D721Med (cell line): ENCODE measurements at places on chromosomes 6 and 20.
A peak's percentile ranks its signal among the peaks of the same experiment; 100 is the strongest.

DNA sequence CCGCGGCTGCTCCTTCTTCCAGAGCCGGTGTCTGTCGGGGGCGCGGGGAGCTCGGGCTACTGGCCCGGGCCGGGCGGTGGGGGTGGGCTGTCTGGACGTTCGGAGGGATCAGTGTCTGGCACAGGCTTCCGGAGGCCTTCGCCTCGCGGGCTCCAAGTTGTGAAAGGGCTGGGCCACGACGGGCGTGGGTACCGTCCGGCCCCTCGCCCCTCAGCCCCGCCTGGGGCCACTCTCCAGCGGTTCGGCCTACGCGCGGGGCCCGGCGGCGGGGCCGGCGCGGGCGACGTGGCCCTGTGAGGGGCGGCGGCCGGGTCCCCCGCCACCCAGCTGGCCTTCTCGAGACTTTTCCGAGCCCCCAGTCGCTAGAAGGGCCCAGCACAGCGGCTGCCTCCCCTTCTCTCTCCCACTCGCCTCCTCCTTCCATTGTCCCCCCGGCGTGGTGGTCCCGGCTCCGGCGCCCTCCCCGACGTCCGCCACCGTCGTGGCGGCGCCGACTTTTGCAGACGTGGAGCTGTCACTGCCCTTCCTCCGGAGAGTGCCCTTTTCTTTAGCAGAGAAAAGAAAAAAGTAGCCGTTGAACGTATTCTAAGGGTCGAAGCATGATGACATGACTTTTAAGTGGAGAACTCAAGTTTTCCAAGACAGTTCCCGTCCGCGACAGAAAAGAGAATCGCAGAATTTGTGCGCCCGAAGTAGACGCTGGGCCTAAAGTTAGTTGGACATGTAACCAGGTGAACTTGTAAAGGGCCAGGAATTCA lies 571 bp downstream of the ITCH start:
- DNase-seq, result peak; percentile 32

DNA sequence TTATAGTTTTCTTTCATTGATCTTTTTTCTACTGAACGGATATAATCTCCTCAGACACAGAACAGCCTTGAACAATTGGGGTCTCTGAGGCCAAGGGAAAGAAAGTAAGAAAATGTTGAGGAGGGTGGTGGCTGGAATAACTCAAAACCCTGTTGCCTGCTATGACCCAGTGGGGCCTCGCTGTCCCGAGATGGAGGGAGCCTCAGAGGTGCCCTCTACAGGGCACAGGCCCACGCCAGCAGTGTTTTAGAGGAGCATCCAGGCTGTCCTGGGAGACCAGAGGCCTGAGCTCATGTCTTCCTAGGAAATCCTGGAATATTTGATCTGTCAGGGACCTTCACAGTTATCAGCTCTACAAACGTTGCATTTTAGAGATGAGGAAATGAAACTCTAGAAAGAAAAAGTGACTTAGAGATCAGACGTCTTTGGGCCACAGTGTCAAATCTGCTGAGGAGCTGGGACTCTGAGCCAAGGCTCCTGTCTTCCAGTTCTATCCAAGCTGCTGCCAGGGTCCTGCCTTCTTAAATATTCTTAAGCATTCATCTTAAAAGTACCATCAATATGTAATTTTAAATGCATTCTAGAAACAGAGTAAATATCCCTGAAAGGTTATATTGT lies 26.3 kb downstream of the ALDH5A1 start:
- no peak for DNase-seq

DNA sequence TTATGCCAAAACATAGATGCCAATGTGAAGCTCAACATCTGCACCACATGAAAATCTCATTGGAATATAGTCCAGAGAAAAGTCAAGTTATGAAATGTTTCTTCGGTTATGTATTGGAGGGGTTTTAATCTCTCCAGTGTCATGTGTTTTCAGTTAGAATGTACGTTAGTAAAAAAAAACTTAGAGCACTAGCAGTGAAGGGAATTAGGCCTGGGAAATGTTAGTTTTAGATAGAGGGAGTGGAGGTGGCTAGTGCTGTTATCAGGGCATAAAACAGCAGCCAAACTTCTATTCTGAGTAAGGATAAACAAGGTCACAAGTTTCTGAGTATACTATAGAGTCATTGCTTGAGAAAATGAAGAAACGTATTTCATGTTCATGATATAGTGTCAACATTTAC lies 42.9 kb downstream of the HDGFL1 start:
- no peak for DNase-seq

- DNase-seq, result no peak
Observed at GRCh38 chr6:37920667-37921066, 101.1 kb downstream of the ZFAND3 start.

- DNase-seq, result no peak
Observed at GRCh38 chr6:166361077-166361429, 18.7 kb upstream of the SFT2D1 start.

DNA sequence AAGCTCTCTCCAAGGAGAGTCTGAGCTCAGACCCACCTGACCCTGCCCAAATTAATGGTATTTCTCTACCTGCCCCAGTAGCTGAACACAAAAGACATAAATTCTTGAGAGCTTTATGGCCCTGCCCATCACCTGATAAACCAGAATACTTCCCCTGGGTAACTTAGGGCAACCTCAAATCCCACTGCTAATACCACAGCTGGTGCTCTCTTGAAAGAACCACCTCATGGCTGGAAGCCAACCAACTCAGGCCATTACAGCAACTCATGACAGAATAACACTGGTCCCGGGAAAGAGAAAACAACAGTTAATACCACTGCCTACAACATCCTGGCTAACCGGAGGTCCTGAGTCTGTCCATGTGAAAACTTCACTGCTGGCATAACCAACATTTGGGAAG lies 328.6 kb downstream of the NKAIN2 start:
- no peak for DNase-seq

DNA sequence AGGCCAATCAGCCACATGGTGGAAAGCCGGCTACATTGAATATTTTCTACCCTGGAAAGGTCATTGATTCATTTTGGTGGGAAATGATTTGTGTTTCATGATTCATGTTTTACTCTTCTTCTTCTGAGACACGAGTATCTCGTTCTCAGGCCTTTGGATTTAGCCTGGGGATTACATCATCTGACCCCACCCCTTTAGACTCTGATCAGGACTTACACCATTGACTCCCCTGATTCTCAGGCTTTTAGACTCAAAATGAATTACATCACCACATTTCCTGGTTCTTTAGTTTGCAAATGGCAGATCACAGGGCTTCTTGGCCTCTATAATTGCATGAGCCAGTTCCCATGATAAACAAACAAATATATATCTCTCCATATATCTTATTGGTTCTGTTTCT lies 228.8 kb downstream of the ADGRG6 start:
- no peak for DNase-seq
